ENCODE measurements at places on chromosomes 5 and 9.

GRCh38 chr9:128902351-128903078, 18.3 kb upstream of the PHYHD1 start:
- DNase-seq: no peak

- DNase-seq: no peak
These were observed 13.6 kb downstream of the TIMD4 start for GRCh38 chr5:156949424-156949823.

DNA sequence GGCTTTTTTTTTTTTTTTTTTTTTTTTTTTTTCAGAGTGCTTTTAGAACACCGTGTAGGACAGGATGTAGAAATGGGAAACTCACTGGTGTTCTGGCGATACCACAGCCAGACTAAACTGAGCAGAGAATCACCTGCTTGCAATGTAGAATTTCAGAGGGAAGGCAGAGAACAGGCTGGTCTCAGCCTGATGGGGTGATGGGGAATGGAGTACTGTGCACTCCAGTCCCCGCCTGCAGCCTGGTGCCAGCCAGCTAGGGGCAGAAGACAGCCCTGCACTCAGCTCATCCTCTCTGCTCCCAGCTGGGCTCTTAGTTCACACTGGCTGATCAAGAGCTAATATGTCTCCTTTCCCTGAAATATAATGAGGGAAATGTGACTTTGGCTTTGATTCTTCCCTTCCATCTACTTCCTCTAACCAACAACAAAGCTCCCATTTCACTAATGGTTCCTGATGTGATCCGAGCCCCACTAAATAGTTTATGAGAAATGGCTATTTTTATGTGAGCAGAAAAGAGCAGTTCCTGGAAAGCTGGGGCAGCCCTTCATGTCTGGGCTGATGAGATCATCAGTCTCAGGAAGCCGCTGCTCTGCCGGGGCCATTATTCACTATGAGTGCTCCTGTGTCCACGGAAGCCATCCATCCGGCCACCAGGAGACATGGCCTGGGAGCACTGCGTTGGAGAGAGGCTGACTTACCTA, 209.7 kb downstream of the GADD45G start:
- no peak for DNase-seq

DNA sequence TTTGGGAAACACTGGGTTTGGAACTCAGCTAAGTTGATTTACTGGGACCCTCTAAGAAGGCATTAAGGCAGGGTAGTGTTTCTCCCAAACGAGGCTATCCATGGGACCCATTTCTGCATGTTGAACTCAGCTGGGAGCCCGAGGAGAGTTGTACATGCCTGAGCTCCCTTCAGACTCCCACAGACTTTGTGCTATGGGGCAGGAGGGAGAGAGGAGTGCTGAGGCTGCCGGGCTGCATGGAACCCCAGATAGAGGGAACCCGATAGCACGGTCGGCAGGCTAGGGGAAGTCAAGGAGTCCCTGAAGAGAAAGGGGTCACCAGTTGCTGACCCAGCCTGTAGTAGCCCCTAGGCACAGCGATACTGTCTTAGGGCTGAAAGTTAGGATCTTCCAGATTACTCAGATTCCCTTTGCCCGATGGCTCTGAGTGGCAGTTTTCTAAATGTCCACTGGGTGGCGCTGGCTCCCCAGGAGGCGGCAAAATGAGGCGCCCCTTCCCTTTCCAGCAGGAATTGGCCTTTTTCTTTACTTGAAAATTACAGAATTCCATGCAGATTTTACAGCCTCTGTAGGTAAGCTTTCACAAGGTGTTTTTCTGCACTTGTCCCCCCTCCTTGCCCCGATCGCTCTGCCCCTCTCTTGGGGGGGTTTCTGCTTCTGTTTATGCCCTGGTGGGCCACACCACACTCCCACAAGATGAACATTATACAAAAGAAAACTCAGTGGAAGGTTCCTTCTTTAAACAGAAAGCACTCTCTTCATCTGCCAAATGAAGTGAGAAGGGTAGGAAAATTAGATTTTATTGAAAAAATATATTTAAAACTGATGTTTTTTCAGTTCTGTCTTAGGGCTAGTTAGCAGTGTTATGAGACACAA, 17.8 kb downstream of the NANS start:
- DNase-seq: peak; percentile 82

DNA sequence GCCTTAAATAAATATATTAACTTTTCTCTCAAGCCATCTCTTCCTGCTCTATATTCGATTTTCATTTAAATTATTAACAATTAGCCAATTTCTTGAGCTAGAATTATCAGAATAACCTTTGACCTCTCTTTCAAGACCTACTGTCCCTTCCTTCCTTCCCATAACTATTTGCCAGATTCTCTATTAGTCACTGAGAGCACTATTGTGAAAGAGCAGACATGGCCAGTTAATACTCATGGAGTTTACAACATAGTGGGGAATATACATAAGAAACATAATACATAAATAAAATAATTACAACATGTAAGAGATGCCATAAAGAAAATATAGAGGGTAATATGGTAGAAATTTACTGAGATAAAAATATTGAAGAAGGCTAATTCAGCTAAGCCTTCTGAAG, 72.1 kb upstream of the CHD1 start:
- DNase-seq: no peak

GRCh38 chr5:54531546-54531945, 14.0 kb downstream of the SNX18 start:
- DNase-seq: no peak

DNA sequence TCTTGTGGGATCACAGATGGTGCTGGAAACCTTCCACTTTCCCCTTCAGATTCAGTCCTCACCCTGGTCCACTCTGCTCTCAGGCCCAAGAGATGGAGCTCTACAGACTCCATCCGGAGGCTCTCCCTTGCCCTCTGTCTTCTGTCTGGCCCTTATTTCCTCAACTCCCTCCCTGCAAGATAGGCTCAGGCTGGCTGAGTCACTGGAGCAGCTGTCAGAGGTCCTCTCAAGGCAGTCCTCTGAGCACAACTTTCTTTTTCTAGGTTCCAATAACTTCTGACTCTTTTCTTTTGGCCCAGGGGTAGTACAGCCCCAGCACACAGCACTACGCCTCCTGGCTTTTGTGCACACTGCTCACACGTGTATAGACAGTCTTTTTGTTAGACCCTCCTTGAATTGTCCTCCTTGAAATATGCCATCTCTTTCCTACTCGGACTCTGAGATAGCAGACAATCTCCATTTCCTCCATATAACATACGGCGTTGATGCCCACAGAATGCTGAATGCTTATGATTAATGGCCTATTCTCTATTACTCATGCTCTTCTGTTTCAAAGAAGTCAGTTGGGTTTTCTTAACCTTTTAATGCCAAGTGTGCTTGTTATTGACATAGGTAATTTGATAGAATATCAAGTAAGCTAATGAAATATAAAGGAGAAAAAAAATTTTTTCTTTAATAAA, 193.1 kb downstream of the SLC12A2 start:
- no peak for DNase-seq

DNA sequence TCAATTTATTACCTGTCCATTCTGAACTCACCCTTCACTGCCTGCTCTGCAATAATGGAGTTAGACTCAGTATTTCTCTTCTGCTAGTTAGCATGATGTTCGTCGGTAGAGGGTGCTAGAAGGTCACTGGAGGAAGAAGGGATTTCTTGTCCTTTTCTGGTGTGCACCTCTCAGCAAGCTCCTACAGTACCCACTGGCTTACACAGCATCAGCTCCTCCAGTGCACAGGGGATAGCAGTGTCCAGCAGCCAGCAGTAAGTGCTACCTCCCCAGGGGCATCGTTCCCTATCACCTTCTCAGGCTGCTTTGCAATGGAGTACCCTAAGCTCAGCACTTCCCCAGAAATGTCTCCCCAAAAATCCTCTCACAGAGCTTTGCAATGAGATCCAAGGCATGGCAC, 45.9 kb upstream of the APC start:
- DNase-seq: peak; percentile 81

DNA sequence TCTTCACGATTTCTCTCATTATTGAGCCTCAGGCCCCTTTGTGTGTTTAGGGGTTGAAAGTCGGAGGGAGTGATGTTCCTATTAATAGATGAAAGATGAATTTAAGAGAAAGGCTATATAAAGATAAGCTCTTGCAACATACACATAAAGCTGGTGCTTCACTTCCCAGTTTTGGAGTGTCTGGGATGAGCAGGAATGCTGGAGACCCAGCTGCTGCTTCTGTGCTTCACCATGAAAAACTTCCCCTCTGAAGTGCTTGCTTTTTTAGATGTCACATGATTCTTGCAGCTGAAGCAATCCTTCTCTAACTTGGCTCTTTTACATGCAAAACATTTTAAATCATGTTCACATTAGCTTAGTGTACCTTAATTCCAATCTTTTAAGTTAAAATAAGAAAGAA, 19.7 kb upstream of the SNCAIP start:
- DNase-seq: no peak

DNA sequence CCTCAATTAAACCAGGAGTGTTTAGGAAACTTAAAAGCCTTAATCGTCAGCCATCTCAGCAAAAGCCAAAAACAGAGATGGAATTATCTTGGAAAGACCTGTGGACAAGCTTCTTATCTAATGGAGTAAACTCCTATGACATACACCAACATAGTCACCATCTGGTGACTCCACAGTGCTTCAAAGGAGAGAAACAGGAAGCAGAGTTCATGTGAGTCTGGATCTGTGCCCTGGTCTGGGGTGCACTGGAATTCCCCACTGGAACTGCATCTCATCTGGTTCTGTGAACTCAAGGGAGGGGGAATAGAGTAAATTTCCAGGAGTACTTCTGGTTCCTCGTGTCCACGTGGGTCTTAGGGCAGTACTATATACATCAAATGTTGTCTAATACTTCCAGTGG, 36.3 kb upstream of the KCNN2 start:
- no peak for DNase-seq

DNA sequence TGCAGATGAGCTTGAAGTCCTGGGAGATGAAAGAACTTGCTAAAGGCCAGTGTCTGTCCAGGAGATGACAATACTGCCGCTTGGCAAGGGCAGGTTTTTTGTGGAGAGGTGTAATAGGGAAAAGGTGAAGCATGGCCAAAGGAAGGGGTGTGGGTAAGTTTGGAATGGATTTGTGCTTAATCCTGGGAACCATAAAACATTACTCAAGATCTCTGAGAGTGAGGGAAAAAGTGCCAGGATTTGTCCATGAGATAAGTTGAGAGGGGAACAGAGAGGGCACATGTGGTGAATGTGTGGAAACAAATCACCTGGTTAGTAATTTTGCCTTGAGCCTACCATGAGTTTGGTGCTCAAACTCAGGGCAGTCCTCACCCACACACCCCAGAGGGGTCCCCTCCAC, 108.8 kb upstream of the CD180 start:
- no peak for DNase-seq

DNA sequence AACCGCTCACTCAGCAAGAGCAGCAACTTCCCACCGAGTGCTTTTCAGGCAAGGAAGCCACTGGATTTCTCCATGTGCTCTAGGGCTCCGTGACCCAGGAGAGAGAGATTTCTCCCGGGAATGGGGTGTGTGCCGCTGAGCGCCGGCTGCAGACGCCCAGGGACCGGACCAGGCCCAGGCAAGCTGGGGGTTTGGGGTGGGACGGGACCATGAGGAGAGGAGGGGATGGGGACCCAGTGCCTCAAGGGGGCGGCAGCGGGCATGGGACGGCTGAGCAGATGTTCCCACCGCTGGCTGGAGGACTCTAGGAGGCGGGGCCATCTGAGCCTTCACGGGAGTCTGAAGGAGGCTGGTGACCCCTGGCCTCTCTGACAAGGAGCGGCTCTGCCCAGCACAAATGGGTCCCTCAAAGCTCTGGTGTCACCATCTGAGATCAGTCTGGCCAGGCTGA, 8.5 kb downstream of the LCN9 start:
- DNase-seq: peak; percentile 81

- DNase-seq: no peak
These were observed 257.8 kb downstream of the FSTL4 start for GRCh38 chr5:133354323-133355185.

DNA sequence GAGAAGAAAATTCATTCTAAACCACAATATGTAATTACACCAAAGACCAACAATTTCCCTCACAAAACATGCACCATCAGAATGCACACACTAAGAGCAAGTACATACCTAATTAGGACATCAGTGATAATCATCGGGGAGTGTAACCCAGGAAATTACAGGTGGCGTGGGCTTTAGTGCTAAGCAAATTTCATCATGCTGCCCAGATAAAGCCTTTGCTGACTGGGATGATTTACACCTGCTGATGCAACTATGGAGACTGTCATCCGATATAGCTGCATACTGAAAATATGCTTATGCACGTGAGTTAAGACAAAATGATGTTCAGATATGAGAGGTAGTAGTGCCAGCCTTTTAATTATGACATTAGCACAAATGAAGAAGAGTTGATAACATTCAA, 123.2 kb downstream of the DCP2 start:
- DNase-seq: no peak

DNA sequence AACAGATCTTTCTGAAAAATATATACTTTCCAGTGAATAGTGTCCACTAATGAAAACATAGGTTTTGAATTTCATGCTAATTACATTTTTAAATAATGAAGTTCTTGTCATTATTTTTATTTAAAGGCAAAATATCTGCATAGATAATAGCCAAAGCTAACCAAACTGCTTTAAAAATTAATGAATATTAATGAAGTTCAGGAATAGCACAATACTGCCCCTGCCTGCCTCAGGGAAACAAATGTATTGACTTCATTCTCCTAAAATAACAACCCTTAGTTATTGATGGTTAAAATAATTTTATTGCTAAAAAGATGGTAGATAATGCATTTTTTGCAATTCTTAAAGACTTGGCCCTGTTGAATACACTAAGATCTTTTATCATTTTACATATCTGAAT, 103.6 kb upstream of the SSBP2 start:
- no peak for DNase-seq

- DNase-seq: no peak
These were observed 25.4 kb downstream of the EXOC3 start for GRCh38 chr5:468401-468800.

GRCh38 chr5:80919678-80920196, 40.4 kb upstream of the RASGRF2 start:
- DNase-seq: no peak

- no peak for DNase-seq
These were observed 5.1 kb downstream of the POLR3G start for GRCh38 chr5:90479611-90480385.

DNA sequence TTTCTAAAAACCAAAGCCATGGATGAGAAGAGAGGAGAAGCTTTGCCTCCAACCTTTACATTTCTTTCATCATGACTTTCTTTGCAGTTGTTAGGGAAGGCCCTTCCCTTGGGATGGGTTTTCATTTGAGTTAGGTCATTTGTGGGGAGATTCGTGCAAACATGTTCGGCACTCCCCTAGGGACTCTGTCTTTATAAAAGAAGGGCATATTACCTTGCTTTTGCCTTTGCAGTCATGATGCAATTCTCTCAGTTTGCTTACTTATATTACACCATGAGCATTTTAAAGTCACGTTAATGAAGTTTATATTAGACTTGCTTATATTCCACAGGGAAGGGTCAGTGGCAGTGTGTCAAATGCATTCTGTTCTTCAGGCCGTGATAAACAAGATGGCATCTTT, 289.3 kb upstream of the WWC1 start:
- DNase-seq: no peak
